Fibroblast of skin of scalp (primary cell): ENCODE measurements at places on chromosomes 3 and 15.

- peak; percentile 49 for DNase-seq
These were observed 100.1 kb downstream of the VGLL3 start for GRCh38 chr3:86890741-86891396.

DNA sequence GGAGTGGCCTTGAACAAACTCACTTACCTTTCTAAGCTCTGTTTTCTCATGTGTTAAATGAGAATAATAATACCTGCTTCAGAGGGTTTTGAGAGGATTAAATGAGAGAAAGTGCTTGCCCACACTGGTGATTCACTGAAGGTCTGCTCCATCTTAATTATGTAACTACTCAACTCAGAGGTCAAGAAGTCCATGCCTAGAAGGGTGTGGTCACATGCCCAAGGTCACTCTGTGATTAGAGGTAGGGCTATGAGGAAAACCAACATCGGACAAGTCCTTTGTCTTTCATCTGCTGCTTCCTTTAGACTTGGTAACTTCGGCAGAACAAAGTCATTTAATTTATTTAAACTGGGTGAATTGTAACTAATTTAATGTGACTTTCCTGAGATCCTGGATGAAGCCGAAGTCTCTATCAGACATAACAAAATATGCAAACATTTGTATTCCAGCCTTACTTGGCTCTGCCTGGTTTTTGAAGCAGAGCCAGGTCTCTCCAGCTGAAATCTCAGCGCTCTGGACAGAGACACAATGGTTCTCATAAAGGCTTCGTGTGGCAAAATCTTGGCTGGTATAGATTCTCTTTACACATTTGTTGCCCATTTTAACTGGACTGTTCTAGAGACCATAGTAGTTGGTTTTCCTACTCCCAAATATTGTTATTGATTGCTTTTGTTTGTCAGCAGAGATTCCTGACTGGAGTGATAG is 3.0 kb downstream of the CHRNA7 start:
- DNase-seq = no peak

DNA sequence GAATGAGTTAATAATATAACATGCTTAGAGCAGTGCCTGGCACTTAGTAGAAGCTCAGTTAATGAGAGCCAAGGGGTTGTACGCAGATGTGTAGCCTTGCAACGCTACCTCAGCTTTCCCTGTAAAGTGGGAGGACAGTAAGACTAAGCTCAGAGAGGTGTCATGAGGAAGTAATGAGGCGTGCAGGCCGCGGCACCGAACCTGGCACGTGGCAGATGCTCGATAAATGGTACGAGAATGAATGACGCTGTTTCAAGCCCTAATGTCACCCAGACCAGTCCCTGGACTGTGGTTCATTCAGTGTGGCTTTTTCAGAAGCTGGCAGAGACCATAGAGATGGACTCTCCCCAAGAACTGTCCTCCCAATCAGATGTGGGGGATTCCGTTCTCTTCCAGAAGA is 21.2 kb downstream of the GRIP2 start:
- DNase-seq = no peak

- no peak for DNase-seq
These were observed 3.2 kb upstream of the CHSY1 start for GRCh38 chr15:101255051-101255395.

DNA sequence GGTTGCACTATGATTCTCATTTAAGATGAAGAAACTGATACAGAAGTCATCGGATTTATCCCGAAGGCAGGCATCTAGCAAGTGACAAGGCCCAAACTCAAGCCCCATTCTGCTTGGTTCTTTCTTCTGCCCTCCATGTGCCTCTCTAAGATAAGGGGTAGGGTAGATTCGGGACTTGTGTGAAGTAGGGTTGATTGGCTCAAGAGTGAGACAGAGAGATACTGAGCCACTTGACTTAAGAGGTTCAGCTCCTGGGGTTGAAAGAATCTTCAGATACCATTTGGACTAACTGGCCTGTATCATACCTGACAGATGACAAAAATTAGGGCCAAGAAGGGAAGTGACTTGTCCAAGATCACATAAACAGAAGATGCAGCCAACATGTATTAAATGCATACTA is 891 bp downstream of the RFT1 start:
- DNase-seq = no peak

DNA sequence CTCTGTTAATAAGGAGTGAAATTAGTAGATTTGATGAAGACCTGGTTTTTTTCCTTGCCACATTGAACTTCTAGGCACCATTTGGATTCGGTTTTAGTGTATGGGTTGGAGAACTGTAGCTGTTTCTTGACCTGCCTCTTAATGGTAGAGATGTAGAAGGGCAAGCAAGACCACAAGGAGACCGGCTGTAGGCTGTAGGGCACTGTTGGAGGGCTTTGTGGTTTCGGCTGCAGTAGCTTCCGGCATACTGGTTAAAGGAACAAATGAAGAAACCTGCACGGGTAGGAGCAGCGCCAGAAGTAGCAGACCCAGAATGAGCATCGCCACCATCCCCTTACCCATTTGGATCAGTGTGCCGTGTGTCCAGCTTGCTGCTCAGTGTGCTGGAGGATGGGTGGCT is 7.9 kb downstream of the PCLAF start:
- DNase-seq = no peak

DNA sequence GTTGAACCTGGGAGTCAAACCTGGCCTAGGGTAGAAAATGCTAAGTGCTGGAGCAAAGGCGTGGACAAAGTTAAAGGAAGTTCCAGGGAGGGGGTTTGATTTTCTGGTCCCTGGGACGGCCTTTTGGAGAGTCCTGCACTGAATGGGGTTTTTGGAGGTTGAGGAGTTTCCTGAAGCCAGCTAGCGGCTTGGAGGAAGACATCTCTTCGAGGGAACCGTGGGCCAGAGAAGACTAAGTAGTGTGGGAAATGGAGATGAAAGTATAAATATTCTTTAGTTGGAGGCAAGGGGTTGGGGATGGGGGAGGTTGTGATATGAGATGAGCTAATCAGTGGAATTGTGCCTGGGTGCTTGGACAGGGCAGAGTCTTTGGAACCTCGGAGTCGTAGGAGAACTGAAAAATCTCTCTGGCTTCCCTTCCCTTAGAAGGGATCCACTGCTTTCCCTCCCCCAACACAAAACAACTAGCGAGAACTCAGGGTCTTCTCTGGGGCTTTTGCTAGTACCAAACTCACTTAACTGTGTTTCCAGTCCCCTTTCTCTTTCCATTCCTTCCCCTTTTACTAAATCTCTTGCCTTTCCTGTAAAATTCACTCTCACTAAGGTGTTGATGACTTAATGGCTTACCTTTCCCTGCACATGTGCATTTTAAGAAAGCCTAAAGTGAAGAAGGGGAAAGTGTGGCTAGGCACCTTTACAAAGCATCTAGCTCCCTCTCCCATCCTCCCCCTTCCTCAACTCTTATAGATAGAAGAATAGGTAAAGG is 1.0 kb downstream of the LPP start:
- DNase-seq = peak; percentile 36

DNA sequence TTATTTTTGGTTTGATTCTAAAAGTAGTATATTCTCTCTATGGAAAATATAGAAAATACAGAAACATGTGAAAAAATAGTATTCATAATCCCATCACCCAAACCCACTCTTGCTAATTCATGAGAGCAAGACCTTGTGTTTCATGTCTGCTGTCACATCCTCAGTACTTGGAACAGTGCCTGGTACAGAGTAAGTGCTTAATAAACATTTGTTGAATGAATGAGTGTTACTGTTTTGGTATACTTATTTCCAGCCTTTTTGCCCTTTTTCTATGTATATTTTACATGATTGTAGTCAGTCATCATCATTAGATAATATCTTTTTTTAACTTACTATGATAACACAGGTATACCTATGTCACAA is 59.3 kb downstream of the IL16 start:
- no peak for DNase-seq

DNA sequence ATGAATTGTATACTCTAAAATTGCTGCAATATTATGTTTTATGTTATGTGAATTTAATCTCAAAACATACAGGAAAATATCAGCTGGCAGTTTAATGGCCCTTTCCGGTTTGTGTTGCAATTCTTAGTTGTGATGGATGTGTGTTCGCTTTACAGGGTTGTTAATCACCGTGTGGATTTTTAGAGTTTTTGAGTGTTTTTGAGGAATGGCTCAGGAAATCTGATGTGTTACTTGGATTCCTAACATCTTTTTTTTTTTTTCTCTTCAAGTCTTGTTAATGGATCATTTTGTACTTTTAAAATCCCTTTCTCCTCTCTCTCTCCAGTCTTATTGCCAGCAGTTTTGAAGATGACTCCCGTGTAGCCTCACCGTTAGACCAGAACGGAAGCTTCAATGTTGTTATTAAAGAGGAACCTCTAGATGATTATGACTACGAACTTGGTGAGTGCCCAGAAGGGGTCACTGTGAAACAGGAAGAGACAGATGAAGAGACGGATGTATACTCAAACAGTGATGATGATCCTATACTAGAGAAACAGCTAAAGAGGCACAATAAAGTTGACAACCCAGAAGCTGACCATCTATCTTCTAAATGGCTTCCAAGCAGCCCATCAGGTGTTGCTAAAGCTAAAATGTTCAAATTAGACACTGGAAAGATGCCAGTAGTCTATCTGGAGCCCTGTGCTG is 35.7 kb downstream of the MGA start:
- DNase-seq = peak; percentile 38

GRCh38 chr3:124952282-124952855 is 17.8 kb upstream of the MUC13 start:
- DNase-seq = no peak

DNA sequence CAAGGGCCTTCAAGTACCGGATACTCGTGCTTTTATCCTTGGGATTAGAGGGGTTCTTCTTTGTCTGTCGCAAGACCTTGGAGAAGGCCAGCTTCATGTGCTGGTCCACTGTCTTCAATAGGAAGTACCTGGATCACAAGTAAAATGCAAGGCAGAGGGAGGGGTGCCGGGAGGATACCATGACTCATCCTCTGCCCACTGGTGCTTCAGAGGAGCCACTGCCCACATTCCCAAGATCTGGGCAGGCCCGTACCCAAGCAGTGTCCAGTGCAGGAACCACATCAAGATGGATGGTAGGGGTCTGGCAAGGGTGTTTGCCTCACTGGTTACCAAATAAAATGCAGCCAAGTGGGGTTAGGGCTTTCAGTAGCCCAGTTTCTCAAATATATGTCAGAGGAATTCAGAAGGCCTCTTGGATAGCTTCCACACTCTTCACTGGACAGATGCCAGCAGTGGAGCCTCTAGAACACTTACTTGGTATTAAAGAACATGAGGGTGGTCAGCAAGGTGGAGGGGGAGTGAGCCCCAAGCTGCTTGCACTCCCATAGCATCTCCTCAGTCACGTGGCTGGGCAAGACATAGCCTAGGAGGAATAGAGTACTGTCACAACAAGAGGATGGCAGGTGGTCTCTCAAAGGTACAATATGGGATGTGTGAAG is 3.6 kb upstream of the IMPDH2 start:
- no peak for DNase-seq

GRCh38 chr15:38202361-38202760 is 50.3 kb upstream of the SPRED1 start:
- DNase-seq = no peak

GRCh38 chr15:74902295-74903075 is 4.2 kb downstream of the FAM219B start:
- no peak for DNase-seq

GRCh38 chr3:75237053-75237452 is 427.1 kb upstream of the FRG2C start:
- no peak for DNase-seq

DNA sequence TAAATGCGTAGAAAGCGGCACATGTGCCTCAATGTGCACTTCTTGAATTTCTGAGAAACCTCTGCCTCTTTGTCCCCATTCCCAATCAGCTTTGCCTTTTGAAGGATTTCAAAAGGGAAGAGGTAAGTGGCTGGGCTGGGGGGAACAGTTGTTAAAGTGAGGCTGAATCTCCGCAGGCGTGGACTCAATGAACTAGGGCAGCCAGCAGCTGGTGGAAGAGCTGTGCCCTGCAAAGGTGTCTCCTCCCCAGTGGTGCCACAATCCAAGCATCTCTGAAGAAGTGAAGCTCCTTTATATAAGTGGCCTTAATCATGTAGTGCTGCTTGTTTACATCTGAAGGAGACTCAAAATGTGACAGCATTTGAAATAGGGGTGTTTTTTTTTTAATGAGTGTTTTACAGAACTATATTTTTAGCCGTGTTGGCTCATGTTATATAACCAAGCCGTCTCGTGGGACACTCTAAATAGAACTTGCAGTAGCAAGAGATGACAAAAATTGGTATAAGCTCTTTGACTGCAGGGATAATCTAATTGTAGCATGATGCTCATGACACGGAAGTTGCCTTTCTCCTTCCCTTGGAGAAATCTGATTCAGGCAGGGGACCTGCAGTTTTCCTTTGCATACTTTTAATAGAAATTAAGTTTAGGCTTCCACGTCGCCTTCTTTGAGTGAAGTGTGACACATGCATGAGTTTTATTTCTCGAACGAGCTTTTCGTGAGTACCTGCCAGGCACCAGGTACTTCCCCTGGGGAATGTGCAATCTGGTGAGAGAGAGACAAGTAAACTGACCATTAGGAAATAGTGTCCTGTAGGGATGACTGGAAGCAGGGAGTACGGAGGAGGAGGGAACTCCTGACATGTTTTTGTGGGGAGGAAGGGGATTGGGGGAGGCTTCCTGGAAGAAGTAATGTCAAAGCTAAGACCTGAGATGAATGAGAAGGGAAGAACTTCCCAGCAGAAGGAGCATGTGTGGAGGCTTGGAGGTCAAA is 179.7 kb upstream of the BHLHE40 start:
- DNase-seq = no peak
